ENCODE measurements at places on chromosomes 13 and 19.

DNA sequence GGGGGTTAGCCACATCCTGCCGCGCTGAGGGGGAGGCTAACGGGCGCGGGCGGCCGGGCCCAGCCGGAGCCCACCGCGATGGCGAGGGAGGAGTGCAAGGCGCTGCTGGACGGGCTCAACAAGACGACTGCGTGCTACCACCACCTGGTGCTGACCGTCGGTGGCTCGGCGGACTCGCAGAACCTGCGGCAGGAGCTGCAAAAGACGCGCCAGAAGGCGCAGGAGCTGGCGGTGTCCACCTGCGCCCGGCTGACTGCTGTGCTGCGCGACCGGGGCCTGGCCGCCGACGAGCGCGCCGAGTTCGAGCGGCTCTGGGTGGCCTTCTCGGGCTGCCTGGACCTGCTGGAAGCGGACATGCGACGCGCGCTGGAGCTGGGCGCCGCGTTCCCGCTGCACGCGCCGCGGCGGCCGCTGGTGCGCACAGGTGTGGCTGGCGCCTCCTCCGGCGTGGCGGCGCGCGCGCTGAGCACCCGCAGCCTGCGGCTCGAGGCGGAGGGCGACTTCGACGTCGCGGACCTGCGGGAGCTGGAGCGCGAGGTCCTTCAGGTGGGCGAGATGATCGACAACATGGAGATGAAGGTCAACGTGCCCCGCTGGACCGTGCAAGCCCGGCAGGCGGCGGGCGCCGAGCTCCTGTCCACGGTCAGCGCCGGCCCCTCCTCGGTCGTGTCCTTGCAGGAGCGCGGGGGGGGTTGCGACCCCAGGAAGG, 692 bp downstream of the RGS9BP start:
- DNase-seq: peak; percentile 49

- no peak for DNase-seq
These were observed 31.7 kb upstream of the FFAR2 start for GRCh38 chr19:35416331-35416730.

DNA sequence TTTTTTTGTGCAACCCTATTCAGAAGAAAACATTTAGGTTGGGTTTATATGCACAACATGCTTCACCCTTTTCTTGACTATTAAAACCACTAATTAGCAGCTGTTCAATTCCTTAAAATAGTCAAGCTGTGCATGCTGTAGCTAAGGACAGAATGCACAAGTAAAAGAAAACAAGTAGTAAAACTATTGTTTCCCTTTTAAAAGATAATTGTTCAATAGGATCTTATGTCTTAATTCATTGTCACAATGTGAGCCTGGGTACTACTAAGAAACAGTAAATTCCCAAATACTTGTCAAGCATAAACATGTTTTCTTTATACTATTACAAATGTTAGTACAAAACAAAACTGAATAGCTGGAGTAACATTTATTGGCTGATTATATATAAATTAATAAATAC, 32.6 kb upstream of the MIR17HG start:
- no peak for DNase-seq

GRCh38 chr19:53853707-53854106, 14.0 kb upstream of the MYADM start:
- DNase-seq: no peak

- peak; percentile 41 for DNase-seq
These were observed 109.9 kb downstream of the FRY start for GRCh38 chr13:32141462-32141861.

All from hematopoietic multipotent progenitor cell treated with erythropoietin and hydrocortisone succinate and interleukin-3 and kit ligand, for 4 days (in vitro differentiated cells).